Ascending aorta (tissue), 2 donors: ENCODE measurements at places on chromosomes 12 and 14. TPM values are rescaled to one million over a fixed set of nuclear protein-coding genes. Genes with fewer than 3 reads are reported as not detected.

Gene CISTR
- not detected for total RNA-seq

Gene SUDS3
- total RNA-seq: 8.0 TPM

Gene NELL2
- total RNA-seq: not detected

Gene GPR135
- 4.7 TPM for total RNA-seq

Gene KRT78
- not detected for total RNA-seq

Gene SLC25A21
- not detected for total RNA-seq

Gene GPHB5
- total RNA-seq: not detected

Gene PIP4P1
- total RNA-seq: 30.7 TPM

Gene KCNMB4
- 3.4 TPM for total RNA-seq

GRCh38 chr12:109926016-109926415 is 25.9 kb downstream of the TCHP start:
- DNase-seq: no peak

GRCh38 chr12:57240926-57241401 is 10.0 kb downstream of the STAC3 start:
- DNase-seq: no peak

- DNase-seq: no peak
Measured at GRCh38 chr12:11862798-11863197, 207.9 kb upstream of the BCL2L14 start.

- DNase-seq: no peak
Measured at GRCh38 chr12:46369474-46370379, 2.8 kb downstream of the SLC38A2 start.

- peak; percentile 73 for DNase-seq
Measured at GRCh38 chr14:54652188-54652587, 85.3 kb downstream of the SAMD4A start.

- DNase-seq: no peak
Measured at GRCh38 chr12:68883151-68883550, 49.8 kb downstream of the CPM start.

DNA sequence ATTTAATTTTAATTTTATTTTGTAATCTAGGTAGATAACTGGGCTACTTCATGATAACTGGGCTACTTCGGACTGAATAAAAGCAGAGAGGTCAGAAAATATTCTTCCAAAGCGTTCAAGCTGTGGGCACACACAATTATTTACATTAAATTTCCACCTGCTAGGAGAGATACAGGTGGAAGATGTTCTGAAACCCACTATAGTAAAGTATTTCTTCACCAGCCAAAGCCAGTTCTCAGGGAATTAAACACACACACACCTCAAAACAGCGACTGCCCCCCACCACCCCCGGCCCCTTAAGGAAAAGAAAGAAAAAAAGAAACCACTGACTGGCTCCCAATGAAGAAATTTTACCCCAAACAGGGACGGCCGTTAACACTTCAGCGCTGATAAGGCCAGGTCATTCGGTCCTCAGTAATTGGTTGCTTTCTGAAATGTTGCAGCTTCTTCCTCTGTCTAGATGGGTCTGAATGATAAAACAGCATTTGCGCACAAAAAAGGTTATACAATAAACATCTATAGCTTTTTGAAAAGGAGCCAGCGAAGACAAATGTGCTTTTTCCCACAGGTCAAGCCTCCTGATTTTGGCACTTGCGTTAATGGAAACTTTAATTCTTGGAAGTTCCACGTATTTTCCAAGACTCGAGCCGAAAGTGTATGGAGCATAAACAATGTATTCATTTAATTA is 771 bp upstream of the KCNJ8 start:
- no peak for DNase-seq

- DNase-seq: no peak
Measured at GRCh38 chr14:68245146-68246073, 425.8 kb downstream of the RAD51B start.

GRCh38 chr12:55930771-55931316 is at the start of gene DGKA:
Gene DGKA (plus strand): TSS chr12:55931162. CDS start chr12:55936504, 5,342 bp downstream.
- no peak for DNase-seq

DNA sequence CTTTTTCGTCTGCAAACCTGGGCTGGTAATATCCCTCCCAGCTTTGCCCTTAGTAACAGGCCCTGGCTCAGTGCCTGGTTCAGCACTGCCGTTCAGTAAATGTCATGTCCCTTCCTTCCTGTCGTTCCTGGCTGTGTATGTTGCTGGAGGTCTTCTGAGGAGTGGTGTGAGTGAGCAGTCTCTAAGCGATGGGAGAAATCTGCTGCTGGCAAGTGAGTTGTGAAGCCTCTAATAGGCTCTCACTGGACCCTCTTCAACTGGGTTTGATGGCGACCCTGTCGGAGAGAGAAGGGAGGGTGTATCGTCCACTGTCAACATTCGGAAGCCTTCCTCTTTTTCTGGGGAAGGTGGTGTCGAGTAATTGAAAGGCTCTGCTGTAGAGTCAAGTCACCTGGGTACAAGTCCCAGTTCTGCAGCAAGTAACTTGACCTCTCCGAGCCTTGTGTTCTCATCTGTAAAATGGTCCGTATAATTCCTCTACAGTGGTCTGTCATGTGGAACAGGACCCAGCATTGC is 62.8 kb downstream of the HRK start:
- DNase-seq: no peak

DNA sequence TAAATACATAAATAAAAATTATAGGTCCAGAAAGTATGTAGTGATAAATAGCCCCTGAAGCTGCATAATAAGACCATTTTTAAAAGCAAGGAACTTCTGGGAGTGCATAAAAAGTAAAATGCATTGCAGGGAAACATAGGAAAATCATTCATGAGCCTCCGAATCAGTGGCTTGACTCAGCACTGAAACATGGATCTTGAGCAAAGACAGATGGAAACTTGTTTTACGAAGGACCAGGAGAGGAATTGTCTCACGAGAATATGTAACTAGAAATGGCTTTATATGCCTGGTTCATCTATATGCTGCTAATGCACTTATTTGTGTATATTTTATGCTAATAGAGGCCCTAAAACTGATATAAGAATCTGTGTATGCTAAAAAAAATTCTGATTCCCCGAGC is 14.7 kb downstream of the TMEM30B start:
- no peak for DNase-seq

GRCh38 chr12:115101520-115101919 is 417.5 kb upstream of the TBX3 start:
- no peak for DNase-seq

- no peak for DNase-seq
Measured at GRCh38 chr14:96424109-96424989, 32.4 kb downstream of the AK7 start.

DNA sequence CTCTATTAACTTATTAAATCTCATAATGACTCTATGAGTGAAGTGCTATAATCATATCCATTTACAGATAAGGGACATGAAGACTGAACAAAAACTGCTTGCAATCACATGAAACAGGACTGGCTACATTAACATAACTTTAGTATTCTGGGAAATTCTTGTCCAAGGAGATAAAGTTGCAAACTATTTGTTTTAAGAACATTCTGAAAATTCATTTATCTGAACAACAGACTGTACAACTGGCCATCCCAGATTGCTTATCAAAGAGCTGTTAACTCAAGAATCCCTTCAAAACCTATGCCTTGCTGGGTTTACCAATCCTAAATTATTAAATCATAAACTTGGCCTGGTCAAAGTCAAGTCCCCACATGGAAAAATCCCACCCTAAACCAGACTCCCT is 39.2 kb upstream of the POC1B start:
- no peak for DNase-seq

GRCh38 chr14:77023001-77023996 is 5.2 kb downstream of the IRF2BPL start:
- DNase-seq: no peak

DNA sequence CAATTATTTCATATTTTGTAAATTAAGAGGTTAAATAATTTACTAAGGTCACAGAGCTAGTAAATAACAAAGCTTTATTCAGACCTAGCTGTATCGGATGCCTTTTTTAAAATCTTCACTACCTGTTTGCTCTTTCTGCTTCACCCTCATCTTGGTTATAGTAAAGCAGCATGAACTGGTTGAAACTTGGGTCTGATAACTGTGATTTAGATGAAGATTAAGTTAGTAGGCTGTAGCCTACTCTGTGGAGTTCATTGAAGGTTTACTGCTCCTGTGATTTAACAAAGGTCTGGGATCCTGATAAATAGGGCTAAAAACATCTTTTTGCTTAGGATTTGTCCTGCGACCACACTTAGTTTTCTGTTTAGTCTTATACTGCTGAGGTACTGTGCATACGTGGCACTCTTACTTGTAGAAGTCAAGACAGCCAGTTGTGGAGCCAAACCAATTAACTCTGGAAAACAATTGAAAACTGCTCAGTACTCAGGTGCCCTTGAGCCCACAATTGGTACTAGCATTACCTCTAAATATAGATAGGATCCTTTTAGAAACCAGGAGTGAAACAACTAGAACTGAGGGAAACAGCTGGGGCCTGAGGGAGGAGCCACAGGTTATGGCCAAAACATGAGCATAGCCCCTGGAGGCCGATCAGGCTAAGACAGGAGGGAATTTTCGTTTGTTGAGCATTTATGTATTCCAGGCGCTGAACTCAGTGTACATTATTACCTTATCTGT is 2.3 kb downstream of the SPATS2 start:
- DNase-seq: no peak

DNA sequence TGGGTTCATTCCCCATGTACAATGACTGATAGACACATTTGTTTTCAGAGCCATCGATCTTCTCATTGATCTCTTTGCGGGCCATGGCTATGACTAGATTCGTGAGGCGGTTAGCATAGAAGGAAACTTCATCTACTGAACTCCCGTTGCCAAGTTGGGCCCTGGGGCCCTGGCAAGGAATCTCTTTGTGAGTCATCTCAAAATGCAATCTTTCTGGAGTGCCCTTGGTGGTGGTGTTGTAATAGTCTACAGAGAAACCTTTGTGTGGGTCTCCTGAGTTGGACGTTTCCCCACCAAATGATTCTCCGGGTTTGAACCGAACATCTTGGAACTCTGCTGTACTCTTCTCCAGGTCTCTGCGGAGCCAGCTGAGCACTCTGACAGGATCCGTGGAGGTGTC is 20.4 kb downstream of the AKAP3 start:
- DNase-seq: no peak

- no peak for DNase-seq
Measured at GRCh38 chr12:26573225-26573909, 259.6 kb downstream of the ITPR2 start.

- no peak for DNase-seq
Measured at GRCh38 chr14:57982804-57983634, 117.1 kb upstream of the SLC35F4 start.

GRCh38 chr14:71952381-71953363 is 20.4 kb downstream of the RGS6 start:
- DNase-seq: no peak

GRCh38 chr14:75123991-75124390 is 2.9 kb downstream of the NEK9 start:
- DNase-seq: no peak

DNA sequence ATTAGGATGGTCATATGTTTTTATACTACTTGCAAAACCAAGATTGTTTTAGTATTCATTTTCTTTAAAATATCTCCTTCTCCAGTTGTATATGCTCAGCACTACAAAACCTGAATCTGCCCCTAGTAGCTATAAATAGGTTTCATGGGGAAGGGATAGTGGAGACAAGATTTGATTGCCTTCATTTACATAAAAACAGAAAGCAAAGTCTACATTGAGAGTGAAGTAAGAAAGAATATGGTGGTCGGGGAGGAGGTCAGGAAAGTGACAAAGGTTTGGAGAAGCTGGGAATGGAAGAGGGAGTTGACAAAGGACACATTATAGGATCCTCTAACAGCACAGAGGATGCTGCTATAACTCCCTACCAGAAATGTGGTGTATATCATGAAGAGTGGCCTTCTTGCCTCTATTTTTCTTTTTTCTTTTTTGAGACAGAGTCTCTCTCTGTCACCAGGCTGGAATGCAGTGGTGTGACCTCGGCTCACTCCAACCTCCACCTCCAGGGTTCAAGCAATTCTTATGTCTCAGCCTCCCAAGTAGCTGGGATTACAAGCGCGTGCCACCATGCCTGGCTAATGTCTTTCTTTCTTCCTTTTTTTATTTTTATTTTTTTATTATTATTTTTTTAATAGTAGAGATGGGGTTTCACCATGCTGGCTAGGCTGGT is 6.6 kb upstream of the LRP6 start:
- DNase-seq: no peak

DNA sequence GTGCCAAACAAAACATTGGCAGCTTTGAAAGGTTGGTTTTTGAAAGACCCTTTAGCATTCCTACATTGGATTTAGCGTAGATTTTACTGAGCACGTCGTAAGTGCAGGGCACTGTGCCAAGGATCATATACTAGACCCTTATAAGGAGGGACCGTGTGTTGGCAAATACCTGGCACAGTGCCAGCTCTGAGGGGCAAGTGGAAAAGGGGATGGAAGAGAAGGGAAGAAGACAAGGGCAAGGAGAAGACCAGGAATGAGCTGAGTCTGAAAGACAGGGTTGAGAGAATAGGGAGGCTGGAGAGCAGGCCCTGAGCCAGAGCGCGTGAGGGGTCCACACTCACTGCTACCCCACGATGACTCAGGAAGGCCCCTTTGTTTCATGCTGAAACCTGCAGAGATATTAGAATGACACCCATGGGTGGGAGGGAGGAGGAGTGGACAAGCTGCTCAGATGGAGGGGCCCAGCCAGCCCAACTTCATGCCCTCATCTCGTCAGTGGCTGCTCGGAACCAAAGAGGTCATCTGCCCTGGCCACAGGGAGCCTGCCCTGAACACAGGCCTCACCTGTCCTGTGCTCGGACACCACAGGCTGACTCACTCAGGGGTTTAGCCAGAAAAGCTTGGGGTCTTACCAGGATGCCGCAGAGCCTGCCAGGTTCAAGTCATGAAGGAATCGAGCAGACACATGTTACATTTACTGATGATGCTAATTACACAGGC is 25.0 kb downstream of the RAB35 start:
- DNase-seq: no peak

- peak; percentile 72 for DNase-seq
Measured at GRCh38 chr12:109714141-109714912, 702 bp downstream of the FAM222A start.

DNA sequence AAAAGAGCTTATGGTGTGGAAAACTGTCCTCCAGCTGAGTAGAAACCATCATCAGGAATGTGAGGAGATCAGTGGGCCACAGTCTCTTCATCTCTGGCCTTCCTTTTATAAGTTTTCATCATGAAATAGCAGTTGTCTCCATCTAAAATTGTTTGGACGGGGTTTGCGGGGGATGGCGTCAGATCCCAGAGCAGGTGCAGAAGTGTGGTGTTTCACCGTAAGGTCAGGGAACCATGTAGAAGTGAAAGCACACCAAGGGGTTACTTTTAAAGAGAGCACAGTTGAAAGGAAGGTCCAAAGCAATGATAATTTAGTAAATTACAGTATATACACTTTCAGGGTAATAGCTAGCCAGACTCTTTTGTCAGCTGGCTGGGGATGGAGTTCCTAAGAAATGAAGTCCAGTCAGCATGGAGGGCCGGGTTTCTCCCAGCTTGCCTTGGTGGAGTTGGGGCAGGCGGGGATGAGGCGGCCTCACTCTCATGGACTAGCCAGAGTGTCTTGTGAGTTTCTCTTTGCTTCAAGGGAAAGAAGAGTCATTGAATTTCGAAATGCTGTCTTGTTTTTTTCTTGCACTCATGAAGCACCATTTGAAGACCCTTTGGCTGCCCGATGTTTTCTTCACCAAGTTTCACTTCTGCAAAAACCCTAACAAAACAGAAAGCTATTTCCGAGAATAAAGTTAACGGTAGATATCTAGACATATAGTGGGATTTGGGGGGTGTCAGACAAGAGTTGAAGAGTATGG is 100.6 kb downstream of the ETV6 start:
- DNase-seq: no peak
